ENCODE measurements at places on chromosomes 2 and 18.

DNA sequence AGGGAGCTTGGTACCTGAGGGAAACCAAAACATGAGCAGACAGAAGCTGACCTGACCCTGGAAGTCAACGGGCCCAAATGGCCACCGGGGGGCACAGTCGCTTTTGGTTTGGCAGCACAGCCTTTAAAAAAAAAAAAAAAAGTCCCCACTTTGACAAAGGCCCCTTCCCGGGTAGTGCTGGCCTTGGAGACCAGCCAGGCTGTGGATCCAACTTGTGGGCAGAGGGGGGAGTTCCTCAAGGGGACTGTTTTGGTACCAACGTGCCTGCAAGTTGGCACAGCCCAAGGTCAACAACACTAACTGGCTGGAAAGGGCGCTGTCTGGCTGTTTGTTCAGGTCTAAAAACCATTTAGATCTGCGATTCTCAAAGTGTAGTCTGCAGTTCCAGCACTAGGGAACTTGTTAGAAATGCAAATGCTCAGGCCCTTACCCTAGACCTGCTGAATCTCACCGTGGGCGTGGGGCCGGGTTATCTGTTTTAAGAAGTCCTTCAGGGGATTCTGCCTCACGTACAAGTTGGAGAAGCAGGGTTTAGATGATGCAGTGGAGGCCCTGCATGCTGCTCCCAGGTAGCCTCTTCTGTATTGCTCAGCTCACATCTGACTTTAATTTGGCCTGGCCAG is 83.0 kb downstream of the LPIN1 start:
- peak; percentile 61 for DNase-seq

DNA sequence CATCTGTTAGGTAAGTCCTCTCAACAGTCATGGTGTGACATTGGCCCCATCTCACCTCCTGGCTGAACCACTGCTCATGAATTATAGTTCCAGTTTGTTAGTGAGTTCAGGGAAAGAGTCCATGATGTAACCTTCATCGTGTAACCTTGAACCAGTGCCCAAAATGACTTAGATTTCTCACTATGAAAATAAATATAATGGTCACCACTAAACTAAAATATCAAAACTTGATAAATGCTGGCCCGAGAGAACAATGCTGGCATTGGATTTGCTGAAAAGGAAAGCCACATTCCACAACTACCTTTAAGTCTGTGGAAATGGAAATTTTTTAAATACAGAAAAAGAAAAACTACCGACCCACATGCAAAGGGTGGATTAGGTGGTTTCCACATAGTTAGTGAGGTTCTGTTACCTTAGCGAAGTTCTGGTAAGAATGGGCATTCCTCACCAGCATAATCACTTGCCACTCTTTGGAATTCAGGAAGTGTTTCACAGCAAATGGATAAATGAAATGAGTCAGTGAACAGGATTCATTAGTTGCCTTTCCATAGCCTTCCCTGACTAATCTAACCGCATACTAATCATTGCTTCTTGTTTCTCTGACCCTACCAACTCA is 133.9 kb upstream of the CTAGE1 start:
- DNase-seq, result no peak

- no peak for DNase-seq
These were observed at the start of gene ANKRD30B for GRCh38 chr18:14747513-14748474. Gene ANKRD30B, plus strand, starts transcription at chr18:14748172. Its CDS starts 248 bp downstream, at chr18:14748420.

DNA sequence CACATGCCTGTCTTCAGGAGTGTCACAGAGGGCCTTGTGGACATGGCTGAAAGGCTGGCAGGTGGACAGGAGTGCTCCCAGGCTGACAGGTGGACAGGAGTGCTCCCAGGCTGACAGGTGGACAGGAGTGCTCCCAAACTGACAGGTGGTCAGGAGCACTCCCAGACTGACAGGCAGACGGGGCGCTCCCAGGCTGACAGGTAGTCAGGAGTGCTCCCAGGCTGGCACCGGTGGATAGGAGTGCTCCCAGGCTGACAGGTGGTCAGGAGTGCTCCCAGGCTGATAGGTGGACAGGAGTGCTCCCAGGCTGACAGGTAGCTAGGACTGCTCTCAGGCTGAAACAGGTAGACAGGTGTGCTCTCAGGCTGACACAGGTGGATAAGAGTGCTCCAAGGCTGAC is 16.6 kb downstream of the ANO7 start:
- DNase-seq, result no peak

DNA sequence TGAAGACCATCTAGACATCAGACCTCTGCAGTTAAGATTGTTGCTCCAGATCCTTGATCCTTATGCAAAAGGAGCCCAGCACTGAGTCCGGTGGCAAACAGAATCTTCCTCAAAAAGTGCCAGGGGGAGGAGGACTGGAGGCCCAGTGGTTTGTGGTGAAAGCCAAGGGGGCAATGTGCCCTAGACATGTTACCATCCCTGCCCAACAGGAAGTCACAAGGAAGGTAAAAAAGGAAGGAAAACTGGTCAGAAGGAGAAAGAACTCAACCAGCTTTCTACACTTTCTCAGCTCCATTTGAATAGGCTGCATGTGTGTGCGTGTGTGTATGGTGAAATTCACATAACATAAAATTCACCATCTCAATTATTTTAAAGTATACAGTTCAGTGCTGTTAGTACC is 25.0 kb upstream of the KDM3A start:
- no peak for DNase-seq

GRCh38 chr18:80154293-80154692 is 45.2 kb downstream of the ADNP2 start:
- DNase-seq, result no peak

DNA sequence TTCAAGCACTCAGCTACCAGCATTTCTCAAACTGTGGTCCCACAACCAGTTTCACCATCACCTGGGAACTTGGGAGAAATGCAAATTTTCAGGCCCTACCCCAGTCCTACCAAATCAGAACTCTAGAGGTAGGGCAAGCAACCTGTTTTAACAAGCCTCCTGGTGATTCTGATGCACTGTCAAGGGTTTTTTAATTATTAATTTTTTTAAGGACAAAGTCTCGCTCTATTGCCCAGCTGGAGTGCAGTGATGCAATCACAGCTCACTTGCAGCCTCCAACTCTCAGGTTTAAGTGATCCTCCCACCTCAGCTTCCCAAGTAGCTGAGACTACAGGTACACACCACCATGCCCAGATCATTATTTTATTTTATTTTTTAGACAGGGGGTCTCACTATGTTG is 7.8 kb downstream of the ACMSD start:
- no peak for DNase-seq

DNA sequence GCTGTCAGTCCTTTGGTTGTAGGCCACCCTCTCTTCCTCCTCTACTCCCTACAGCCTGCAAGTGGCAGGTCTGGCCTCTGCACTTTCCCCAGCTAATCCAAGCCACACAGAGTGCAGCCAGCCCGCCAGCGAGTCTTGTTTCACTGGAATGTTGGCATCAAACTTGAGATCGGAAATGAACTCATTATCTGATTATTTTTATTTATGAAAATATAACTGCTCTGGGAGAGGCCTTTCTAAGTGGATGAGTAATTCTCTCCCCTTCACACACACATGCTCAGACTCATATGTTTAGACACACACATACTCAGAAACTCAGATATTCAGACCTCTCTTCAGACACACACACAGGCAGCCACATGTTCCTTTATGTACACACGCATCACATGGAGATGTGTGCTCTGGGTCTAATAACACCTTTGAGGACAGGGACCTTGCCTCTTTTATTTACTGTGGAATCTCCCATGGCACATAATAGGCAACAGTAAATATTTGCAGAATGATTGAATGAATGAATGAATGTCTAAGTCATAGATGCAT is 151.3 kb downstream of the ZFP36L2 start:
- DNase-seq, result no peak

DNA sequence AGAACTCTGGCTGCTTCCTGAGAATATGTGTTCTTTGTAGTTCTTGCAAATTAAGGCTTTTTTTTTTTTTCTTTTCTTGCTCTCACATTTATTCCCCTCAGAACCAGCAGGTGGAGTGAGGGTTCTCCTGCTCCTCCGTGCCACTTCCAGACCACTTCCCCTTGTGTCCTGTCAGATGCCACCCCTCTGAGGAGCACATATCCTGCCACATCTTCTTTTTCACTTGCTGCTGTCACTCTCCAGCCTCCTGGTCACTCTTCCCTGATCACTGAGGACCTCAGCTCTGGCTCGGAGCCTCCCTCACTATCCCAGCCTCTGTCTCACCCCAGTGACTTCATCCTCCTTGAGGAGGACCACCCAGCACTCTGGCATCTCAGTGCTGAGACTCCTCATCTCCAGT is 100.5 kb downstream of the TACR1 start:
- peak; percentile 38 for DNase-seq

DNA sequence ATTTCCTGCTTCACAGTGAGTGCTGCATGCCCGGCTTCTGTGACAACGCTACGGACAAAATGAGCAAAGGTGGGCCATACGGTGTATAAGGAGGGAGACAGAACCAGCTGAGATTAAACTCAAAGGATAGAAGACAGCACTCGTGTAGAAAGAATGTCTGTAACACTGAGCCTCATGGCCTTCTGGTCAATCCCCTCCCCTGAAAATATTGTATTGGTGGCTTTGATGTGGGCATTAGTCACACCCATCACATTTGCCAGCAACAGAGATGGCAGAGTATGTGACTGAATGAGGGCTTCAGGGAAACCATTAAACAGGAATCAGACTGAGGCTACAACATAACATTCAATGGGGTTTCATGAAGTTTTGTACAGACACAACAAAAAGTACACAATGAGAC is 287.8 kb upstream of the CCDC68 start:
- DNase-seq, result no peak

- DNase-seq, result no peak
These were observed 157.8 kb downstream of the INSIG2 start for GRCh38 chr2:118246079-118246478.

- DNase-seq, result no peak
These were observed 6.2 kb upstream of the MCM6 start for GRCh38 chr2:135882415-135882814.

GRCh38 chr2:99139003-99139402 is 2.5 kb upstream of the C2orf15 start:
- no peak for DNase-seq

DNA sequence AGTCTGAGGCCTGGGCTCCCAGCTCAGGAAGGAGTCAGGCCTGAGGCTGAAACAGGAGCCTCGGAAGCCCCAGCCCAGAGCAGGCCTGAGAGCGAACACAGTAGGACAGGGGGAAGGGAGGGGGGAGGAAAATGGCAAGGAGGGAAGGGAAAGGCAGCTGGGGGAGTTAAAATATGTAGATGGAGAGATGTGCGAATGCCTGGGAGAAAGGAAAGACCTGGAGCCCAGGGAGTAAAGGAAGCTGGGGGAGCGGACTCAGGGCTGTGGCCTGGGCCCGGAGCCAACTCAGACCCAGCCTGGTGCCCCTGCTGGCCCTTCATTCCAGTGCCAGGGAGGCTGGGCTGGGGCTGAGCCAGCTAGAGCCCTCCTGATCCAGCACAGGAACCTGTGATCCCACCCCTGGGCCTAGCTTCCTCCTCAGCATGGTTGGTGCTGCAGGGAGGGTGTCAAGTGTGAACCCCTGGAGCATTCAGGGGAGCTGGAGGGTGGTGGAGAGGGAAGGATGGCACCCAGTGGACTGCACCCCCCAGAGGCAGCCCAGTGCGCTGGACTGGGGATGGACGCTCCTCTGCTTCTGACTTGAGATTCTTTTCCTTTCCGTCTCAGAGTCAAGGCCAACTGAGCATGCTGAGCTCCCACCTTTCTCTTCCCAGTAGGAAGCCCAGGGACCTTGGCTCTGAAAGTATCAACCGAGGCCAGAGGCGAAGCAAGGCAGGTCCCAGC is 46.3 kb downstream of the EMX1 start:
- DNase-seq, result no peak

- DNase-seq, result no peak
These were observed 612.9 kb downstream of the LRP1B start for GRCh38 chr2:141517852-141518421.

- no peak for DNase-seq
These were observed 210.6 kb downstream of the ZNF521 start for GRCh38 chr18:25141399-25141798.

GRCh38 chr18:67081482-67082211 is 434.9 kb downstream of the DSEL start:
- DNase-seq, result peak; percentile 4

DNA sequence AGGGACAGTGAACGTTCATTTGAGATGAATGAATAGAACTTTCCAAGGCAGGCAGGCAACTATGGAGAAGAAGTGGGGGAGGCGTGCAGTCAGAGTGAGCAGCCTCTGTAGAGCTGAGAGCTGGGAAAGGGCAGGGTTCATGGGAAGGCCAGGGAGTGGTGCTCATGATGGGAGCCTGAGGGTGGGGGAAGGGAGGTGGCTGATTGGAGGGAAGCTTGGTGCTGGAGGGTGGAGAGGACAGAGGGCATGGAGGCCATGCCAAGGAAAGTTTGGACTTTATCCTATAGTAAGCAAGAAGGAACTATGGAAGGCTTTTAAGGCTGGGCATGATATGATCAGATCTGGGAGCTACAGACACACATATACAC is 47.6 kb upstream of the LGALSL start:
- DNase-seq, result no peak

DNA sequence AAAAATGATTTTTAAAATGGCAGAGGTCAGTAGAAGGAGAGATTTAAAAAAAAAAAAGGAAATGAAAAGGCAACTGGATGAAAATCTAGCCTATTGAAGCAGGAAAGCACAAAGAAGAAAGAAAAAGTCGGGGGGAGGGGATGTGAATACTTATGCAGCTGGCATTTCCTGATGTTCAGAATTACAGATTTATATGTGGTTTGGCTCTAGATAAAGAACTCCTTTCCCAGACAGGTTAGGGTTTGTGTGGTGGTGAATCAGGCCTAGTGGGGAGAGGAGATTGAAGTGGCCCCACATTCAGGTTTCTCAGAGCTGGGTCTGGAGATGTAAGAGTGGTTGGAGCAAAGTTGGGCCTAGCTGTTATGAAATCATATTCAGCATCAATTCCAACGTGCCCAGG is 394.4 kb downstream of the FIGN start:
- no peak for DNase-seq

- peak; percentile 77 for DNase-seq
These were observed 102.2 kb downstream of the OSBPL6 start for GRCh38 chr2:178296394-178297090.

DNA sequence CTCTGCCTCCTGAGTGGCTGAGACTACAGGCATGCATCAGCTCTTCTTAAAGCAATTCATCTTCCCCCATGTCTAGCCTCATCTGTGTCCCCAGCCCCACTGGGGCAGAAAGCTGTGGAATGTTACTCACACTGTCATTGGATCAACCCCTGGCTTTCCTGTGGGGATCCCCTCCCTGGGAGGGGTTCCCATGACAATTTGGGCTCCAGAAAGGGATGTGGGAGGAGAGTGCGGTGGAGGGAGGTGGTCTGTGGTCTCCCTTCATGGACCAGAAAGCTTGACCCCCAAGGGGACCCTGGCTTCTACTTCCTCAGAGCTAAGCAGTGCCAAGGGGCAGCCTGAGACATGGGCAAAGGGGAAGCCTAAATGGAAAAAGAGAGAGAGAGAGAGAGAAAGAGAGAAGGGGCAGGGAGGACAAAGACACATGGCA is 1.3 kb downstream of the NGEF start:
- DNase-seq, result no peak

- DNase-seq, result peak; percentile 60
These were observed 12.3 kb upstream of the RESP18 start for GRCh38 chr2:219344751-219345430.
